ENCODE measurements at places on chromosomes 2 and 18. TPM values are rescaled to one million over a fixed set of nuclear protein-coding genes. Genes with fewer than 3 reads are reported as not detected.

NAPG gene
- total RNA-seq, result 12.4 TPM

REG1B gene
- not detected for total RNA-seq

AGXT gene
- not detected for total RNA-seq

COLEC11 gene
- total RNA-seq, result 0.76 TPM

IL1RL2 gene
- total RNA-seq, result not detected

FRZB gene
- 0.09 TPM for total RNA-seq

C2orf80 gene
- total RNA-seq, result not detected
